ENCODE measurements at places on chromosomes 7 and 10.
A peak's percentile ranks its signal among the peaks of the same experiment; 100 is the strongest.

DNA sequence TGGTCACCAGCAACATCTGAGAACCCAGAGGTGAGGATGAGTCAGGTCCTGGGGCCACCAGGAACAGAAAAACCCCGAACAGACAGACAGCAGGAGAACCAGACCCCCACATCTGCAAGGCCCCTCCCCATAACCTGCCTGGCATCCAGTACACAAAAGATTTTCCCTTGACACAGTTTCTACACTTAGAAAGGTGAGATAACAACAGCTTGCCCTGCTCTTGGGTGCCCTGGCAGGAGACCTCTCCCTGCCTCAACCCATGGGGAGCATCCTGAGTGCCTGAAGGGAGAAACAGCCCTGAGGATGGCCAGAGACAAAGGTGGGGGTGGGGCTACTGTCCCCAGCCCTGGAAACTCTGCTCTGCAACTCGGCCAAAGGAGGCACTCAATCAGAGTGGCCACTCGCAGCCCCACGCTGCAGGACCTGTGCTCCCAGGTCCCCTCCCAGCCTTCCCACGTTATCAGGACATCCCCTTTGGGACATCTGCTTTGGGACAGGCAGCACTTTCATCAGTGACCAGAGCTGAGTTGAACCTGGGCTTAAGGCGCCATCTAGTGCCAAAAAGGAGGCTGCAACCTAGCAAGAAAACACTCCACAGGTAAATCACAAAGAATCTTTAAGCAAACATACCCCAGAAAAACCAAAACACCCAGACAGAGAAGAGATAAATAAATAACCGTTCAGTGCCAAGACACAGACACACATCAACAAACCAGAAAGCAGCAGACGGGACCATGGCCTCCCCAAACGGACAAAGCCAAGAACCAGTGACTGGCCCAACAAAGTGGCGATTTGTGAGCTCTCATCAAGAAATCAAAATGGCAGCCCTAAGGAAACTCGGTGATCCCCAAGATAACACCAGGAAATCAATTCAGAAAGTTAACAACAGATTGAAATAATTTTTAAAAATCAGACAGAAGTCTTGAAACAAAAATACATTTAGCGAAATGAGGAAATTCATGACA lies 233.7 kb downstream of the PTPRN2 start:
- peak; percentile 66 for DNase-seq

DNA sequence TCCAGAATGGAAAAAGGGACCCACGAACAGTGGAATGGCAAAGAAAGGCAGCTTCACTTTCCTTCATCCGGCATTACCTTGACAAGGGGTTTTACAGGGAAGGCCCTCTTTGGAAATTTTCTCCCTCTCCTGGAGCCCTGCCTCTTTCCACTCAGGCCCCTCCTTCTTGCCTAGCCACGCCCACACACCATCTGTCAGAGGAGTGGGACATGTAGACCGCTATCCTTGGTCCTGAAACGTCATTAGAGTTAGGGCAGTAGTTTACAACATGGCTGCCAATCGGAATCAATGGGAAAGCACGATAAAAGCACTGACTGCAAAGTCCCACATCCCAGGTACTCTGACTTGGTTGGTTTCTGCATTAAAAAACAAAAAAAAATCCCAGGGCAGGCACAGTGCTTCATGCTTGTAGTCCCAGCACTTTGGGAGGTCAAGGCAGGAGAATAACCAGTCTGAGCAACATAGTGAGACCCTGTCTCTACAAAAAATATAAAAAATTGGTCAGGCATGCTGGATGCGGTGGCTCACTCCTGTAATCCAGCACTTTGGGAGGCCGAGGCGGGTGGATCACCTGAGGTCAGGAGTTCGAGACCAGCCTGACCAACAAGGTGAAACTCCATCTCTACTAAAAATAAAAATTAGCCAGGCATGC lies 96.4 kb downstream of the MARCHF5 start:
- DNase-seq = peak; percentile 61

DNA sequence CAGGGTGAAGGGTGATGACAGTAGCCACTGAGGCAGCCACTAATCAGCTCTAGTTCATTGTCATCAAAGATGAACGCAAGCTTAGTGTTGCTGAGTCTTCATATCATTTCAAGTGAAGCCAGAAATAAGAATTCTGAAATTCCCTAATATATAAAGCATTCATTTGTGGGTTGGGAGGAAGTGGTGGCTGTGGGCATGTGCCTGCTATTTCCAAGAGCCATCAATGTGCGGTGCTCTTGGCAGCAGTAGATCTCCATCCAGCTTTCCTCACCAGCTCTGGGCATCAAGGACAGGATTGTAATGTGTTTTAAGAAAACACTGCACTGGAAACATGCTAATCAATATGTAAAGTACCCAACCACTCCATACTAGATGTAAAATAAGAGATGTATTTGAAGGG lies 202.5 kb upstream of the AHR start:
- no peak for DNase-seq

DNA sequence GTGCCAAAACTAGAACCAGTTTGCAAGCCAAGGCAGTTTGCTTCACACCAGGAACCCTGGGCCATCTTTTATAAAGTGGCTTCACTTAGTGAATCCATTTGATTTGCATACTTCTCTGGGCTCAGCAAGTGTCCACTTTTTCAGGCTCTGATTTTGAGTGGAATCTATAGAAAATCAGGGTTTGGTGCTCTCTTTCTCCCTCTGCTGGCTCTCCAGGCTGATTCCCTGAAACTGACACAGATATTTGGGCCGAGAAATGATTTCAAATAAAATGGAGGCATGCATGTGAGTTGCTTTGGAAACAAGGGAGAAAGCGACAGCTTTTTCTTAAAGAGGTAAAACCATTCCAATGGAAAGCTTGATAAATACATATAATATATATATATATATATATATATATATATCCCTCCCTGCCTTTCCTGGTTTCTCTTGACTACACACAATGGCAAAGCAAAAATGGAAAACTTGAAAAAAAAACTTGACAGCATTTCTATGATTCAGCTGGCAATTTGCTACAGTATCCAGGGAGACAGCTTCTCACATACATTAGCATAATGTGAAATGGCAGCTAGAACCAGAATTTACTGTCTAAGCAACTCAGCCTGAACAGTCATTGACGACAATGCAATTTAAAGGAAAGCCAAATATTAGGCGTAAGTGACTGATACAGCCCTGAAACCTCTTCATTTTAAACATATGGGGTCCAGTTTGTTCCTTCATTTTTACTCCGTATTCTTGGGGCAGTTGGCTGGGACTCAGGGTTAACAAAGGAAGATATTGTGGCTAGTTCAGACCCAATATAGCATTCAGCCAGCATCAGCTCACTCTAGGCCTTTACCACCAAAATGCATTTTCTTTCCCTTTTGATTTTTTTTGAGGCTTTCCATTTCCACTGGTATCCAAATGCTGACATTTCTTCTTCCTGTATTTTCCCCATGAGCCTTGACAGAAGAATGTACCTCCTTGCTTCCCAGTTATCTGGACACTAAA lies 188.5 kb downstream of the TMEM178B start:
- DNase-seq = peak; percentile 47

GRCh38 chr10:132347211-132347930 lies 15.4 kb downstream of the LRRC27 start:
- no peak for DNase-seq

DNA sequence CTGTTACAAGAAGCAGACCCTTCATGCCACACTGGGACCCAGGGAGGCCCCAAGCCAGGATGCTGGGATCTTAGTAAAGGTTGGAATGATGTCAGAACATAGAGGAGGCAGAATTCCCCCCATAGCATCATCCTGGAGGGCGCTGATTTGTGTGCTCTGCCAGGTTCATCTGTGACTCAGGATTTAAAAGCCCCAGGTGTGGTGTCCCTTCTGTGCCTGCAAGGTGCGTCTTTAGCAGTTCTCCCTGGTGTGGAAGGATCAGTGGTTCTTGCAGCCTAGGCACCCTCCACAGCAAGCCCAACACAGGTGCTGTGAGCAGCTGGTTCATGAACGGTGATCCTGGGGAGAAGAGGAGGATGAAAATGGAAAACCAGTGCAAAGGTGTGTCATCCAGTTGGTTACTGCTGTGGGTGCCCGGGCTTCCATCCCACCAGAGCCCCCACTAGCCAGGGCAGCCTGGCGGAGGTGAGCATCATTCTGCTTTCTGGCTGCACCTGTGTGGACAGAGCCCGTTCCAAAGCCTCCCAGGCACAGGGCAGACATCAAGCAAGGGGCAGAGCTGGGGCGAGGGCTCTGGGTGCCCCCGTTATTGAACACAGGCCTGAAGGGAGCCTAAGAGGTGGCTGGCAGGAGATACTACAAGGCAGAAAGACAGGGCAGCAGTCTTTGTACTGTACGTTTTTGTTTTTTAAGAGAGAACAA lies 49.5 kb downstream of the IKZF1 start:
- no peak for DNase-seq

- DNase-seq = no peak
Measured at GRCh38 chr10:25026463-25026862, 10.1 kb downstream of the THNSL1 start.

DNA sequence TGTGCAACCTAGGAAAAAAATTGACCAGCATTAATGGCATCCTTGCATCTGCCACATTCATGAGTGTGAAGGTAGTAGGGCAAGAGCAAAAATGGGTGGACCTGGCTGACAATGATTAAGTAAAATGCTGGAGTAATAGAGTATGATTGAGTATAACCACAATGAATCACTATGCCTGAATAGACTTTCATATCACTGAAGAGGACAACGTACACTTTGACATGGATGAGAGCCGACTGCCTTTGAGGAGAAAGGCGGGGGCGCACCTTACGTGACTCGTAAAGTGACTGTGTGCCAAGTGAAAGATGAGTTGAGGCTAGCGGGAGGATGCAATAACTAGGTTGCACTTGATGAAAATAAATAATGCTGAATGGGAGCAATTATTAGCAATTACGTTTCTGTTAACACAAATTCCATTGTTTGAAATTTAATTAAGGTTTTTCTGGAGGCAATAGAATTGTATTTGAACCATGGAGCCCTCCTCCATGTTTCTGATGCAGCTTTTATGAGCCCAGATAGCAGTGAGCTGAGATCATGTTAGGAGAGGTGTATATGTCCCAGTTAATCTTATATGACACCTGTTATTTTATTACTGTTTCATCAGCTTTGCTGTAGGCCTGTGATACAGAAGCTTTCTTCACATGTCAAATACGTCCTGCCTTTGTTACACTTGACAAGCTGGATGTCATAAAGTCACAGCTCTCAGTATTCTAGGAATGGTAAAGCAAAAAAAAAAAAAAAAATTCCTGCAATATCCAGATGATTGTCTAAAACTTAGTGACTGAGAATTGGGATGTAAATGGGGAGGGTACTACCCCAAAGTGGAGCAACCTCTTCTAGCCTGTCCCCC lies 596.5 kb downstream of the NXPH1 start:
- DNase-seq = no peak

DNA sequence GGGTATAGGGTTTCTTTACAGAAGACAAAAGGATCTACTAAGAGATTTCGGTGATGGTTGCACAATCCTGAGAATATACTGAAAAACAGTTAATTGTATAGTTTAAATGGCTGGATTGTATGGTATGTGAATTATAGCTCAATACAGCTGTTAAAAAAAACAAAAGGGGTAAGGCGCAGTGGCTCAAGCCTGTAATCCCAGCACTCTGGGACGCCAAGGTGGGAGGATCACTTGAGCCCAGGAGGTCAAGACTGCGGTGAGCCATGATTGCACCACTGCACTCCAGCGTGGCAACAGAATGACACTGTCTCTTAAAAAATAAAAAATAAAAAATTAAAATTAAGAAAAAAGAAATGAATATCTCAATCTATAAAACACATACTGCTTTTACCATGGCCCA lies 18.5 kb downstream of the ESYT2 start:
- DNase-seq = no peak

DNA sequence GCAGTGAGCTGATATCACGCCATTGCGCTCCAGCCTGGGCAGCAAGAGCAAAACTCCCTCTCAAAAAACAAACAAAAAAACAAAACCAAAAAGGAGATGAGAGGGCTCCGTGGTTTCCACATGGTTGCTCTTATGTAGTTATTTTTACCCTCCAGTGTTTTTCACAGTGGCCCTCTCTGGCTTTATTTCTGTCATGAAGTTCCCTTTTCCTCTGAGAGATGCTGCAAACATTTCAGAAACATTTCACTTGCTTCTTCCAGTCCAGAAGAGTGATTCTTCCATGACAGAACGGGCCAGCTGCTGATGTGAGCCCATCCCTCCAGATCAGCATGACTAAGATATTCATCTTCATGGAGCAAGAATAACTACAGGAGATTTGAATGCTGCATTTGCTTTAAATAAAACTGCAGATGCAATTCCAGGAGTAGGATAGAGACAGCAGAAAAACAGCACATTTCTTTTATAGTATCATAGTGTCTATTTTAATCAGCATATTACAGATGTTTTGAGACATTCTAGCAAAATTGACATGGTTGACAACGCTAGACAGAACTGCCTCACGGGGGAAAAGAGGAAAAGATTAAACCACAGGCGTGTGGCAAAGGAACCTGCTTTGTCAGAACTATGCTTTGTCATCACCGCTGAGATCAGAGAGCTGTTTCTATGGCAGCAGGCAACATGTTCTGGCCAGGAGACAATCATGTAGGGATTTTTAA lies 40.3 kb downstream of the NRCAM start:
- DNase-seq = peak; percentile 95

DNA sequence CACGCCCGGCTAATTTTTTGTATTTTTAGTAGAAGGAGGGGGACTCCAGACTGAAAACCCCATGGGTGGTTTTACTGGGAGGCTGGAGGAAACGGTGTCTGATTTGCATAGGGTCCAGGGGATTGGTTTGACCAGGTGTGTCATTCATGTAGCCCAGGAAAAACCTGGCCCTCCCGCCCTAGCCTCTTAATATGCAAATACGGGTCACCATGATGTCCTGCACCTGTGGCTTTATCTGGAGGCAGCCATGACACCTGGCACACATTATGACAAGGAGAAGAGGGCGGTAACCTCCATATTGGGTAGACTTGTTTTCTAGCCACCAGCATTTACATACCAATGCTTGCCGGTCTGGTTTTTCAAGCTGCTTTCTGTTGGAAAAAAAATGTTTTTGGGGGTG lies 68.0 kb downstream of the TRIL start:
- DNase-seq = peak; percentile 42

DNA sequence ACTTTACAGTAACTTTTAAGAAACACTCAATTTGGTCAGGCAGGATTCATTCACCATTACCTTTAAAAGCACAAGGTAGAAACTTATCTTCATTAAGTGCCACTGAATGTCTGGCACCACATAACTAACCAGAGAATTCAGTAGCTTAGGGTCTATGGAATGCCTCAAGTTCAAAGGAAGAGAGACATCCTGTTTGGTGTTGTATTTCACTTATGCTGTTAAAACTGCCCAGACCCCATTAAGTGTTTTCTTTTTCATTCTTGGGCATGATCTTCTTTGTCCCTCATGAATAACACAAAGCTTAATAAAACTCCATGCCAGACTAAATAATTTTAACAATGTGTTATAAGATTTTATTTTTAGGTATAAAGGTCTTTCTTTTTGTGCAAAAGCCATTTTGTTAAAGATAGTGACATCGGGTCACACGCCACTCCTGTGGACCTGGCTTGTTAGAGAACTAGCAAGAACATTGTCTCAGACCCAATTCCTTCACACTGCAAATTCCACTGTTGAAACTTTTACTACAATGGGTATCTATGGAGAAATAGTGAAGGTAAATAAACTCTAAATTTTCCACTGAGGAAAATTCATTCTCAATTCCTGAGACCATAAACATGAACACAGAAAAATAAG lies 221.0 kb downstream of the TWIST1 start:
- no peak for DNase-seq

Data from RPMI8226 (cell line).